ENCODE measurements at places on chromosomes 16 and 17.

GRCh38 chr17:1568950-1569810 lies 6.6 kb upstream of the PITPNA start:
- DNase-seq = no peak

- no peak for DNase-seq
Measured at GRCh38 chr17:76718516-76718915, 7.8 kb upstream of the MXRA7 start.

DNA sequence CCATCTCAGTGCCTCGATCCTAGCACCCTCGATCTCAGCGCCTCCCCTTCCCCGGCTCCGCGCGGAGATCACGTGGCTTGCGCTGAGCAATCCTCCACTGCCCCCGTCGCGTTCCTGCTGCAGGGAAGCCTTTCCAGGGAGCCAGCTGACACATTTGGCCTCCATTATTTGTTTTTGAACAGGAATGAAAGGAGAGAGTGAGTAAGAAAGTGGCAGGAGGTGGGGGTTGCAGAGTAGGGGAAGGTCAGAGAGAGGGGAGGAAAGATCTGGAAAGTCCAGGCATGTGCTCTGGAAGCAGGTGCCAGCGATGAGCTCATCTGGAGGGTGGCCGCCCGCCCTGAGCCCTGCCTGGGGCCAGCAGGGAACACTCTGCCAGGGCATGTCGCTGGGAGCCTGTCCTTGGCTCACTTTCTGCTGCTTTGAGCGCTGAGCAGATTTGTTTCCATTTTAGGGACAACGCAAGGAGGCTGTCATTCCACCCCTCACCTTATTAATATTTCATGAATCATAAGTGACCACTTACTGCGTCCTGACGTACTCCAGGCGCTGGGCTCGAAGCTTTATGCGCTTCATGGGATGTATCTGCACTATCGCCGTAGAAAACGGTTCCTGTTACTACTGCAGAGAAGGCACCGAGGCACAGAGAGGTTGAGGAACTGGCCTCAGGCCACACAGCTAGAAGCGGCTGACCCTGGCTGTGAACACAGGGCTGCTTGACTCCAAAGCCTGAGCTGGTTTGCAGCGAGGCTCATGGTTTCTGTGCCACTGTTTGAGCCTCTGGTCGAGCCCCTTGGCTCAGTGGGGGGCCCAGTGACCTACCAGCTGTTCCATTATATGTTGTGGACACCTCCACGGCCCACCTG lies 283.1 kb downstream of the SEC14L1 start:
- DNase-seq = no peak

DNA sequence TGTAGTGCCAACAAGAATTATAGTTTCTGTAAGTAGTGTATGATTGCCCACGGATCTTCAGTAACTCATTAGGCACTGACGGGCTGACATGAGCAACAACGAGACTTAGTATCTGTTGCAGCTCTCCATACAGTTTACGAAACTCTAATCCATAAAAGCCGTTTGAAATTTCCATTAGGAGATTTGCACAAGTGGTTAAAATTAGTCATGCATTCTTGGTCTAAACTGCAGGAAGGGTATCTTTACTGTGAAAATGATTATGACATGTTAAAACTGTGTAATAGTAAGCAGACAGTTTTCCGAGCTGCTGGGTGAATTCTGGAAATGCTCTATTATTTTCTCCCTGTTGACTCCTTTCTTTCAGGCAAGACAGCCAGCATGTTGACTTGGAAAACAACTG lies 605.0 kb downstream of the WWOX start:
- DNase-seq = no peak

- DNase-seq = no peak
Measured at GRCh38 chr17:45117848-45118646, 14.3 kb downstream of the PLCD3 start.

DNA sequence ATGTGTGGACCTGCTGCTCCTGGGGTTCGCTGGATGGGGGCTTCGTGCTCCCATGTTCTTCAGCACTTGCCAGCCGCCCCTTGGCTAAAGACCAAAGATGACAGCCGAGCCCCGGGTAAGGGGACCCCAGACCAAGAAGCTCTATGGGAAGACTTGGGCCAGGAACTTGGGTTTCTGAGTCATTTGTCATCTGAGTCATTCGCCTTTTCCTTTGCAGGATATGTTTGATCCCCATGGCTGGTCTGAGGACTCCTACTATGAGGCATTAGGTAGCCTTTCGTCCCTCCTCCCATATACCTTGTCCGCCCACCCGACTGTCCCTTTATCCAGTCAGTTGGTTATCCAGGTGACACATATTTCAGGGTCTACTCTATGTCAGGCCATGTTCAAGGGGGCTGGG lies 17.7 kb upstream of the ITGB4 start:
- no peak for DNase-seq

DNA sequence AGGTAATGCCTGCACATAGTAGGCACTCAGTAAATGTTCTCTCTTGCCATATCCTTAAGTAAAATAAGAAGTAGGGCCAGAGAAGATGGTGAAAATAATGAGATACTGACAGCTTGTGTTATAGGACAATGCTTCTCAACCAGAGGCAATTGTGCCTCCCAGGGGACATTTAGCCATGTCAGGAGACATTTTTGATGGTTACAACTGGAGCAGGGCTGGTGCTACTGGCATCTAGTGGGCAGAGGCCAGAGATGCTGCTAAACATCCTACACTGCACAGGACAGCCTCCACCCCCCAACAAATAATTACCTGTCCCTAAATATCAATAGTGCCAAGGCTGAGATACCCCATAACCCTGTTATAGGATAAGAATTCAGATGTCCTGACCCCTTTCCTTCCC lies 1.7 kb downstream of the RAD51D start:
- peak; percentile 73 for DNase-seq

DNA sequence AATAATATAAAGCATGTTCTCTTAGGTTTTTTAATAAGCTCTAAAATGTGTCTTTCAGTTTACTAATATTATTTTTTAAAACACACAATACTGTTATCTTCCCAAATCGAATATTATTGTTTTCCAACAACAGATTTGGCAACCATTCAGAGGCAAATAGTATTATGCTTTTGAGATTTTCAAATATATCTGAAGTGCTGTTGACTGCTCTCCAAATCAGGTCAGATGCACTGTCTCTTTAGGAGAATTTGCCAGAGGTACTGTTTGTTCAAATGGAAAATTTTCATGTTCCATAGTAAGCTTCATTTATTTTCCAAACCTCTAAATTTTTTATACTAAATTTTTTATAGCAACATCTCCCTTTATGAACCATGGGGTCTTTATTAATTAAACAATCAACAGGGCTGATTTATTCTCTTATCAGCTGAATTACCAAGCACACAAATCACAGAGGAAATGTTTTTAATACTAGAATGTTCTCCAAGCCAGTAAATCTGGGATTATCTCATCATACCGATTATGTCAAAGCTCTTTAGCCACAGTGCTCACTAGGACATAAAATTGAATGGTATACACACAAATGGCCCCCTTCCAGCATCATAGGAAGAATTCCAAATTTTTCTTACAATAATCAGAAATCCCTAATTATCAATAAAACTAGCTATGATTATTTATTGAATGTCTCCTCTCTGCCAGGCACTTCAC lies 108.8 kb upstream of the HLF start:
- no peak for DNase-seq

DNA sequence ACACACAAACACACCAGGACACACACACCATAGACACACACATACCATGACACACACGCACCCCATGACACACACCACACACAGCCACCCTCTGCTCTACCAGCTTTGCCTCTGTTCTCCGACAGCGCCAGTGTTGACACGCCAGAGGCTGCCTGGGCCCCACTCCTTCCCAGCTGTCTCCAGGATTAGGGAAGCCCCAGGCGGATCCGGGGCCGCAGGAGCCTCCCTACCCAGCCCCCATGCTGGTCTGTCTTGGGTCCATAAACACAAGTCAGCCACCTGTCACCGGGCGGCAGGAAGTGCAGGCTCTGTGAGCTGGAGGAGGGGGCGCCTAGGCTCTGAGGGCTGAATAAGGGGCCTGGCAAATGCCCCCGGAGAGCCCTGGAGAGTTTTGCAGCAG lies 10.5 kb downstream of the TBC1D16 start:
- no peak for DNase-seq

DNA sequence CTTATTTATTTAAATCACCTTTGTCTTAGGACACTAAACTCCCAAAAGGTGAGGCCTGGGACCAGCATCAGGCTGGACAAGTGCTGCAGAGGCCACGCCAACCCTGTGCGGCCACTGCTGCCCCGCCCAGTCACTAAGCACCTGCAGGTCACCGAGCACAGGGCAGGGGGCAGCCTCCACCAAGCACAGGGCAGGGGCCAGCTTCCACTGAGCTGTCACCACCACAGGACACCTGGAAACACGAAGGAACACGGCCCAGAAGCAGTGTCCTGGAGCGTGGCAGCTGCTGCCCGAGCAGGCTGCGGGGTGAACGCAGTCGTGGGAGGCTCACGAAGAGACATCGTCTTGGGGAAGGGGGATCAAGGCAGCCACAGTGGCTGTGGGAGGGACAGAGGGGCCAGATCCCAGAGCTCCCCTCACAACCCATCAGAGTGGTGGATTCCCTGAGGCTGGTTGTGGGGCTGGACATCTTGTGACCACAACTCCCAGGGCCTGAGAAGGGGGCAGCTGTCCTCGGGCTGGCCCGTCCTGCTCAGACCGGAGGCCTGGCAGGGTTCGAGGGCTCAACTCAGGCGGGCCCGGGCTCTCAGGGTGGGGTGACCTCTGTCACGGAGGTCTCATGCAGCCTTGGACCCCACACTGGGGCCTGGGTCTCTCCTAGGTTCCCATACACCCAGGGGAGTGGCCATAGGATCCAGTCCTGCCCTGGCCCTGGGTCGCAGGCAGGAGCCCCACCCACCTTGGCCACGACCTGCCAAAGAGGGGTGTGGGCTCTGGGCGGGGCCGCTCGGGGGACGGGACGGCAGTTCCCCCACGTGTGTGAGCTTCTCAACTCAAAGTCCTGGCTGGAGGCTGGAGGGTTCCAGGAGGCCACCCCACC lies 18.7 kb downstream of the RAB40B start:
- DNase-seq = no peak

Measured in hematopoietic multipotent progenitor cell treated with erythropoietin and hydrocortisone succinate and interleukin-3 and kit ligand, for 6 days (in vitro differentiated cells).